Common myeloid progenitor, CD34-positive (primary cell): ENCODE measurements at places on chromosomes 3 and 15.
A peak's percentile ranks its signal among the peaks of the same experiment; 100 is the strongest.

GRCh38 chr3:168100777-168101492 is 5.2 kb upstream of the GOLIM4 start:
- DNase-seq: no peak

DNA sequence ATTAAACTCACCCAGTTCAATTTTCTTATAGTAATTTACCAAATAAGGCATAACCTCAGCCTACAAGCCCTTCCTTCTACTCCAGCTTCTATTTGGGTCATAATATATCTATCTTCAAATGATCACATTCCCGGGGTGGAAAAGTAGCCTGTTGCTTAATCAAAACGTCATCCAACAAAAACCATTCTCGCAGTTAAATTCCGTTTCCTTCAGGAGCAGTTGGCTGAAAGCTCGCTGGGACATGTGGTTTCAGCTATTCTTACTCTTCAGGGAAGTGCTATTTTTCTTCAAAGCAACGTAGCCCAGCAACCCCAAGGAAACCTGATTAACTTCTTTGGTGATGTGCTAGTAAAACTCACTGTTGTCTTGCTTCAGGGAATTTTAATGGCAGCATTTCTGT is 59.6 kb downstream of the MAGI1 start:
- DNase-seq: no peak

GRCh38 chr15:69422336-69422895 is 8.3 kb downstream of the KIF23 start:
- DNase-seq: no peak

DNA sequence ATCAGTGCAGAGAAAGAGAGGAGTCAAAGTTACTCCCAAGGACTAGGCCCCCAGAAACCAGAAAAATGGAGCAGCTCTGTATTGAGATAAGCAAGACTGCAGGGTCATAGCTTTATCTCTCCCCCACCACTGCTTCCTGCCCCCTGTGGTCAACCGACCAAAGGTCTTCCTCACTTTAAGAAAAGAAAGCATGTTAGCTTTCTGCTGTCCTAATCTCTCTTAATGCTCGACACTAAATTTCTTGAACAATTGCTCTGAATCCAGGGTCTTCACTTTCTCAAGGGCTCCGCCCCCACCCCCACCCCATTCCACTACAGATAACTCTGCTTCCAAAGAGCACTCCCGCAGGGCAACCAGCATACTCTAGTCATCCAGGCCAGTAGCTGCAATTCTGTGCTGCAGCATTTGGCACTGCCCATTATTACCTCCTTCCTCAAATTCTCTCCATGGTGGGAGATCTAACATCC is 31.9 kb downstream of the TNIK start:
- DNase-seq: peak; percentile 78

- DNase-seq: no peak
Measured at GRCh38 chr15:101043011-101043410, 123.9 kb downstream of the LRRK1 start.

DNA sequence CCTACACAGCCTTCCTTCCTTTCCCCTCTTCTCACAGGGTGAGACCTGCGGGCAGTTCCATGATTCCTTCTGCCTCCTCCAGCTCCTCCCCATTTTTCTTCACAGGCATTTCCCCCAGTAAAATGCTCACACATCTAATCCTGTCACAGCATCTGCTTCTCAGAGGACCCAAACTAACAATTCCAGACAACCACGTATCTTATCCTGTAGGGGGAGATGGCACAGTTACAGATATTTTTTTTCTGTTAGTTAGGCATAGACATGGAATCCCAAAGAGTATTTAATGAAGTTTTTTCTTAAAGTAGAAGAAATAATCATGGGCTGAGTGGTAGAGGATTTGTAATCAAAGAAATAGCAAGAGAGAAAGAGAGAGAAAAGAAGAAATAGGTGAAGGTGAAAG is 373.1 kb upstream of the ADAMTS9 start:
- DNase-seq: no peak

DNA sequence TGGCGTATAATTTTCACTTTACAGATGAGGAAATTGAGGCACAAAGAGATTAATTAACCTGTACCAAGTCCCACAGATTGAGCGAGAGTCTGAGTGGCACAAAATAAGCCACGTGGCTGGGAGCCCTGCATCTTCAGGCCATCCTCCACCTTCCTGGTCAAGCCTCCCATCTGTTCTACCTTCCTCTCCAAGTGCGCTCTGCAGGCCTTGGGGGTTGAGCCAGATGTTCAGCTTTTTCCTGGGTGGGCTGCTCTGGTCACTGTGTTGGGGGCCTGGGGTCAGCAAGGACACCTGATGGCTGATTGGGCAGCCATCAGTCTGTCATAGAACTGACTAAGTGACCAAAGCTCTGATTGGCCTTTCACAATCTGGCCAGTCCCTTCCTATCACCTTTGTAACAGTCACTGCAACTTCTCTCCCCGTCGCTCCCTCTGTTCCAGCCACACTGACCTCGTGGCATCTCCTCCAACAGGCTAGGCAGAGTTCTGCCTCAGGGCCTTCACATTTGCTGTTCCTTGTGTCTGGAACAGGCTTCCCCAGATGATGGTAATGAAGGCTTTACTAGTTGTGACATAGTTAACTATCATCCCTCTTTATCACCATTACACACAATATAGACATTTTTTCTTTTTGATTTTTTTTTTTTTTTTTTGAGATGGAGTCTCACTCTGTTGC is 46.8 kb downstream of the SCN5A start:
- no peak for DNase-seq

DNA sequence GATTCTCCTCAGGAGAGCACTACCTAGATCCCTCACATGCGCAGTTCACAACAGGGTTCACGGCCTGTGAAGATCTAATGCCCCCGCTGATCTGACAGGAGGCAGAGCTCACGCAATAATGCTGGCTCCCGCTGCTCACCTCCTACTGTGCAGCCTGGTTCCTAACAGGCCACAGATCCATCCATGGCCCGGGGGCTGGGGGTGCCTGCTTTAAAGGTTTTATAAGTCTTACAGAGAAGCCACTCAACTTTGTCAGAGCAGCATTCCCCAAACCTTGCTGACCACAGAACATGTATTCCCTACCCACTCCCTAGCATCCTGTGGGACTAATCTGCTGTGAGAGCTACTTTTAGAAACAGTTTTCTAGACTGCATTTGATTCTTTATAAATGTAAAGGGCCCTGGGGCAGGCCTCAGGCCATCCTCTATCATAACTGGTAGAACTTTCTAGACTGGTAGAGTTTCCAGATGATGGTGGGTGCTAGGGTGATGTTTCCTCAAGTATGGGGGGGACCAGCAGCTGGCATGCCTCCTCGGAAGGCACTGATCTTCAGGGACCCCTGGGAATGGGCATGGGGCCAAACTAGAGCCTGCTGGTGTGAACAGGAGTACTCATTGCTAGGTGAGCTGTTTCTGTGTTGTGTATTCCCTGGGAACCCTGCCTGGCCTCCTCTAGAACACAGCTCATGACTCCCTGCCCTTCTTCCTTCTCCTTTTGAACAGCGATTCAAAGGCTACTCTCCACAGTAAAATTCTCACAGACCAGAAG is 25.7 kb upstream of the RAD18 start:
- DNase-seq: no peak

GRCh38 chr15:66847565-66847991 is 145.5 kb downstream of the SMAD6 start:
- no peak for DNase-seq

- DNase-seq: no peak
Measured at GRCh38 chr15:87618203-87618725, 638.3 kb downstream of the NTRK3 start.

GRCh38 chr3:12224181-12225147 is 64.4 kb upstream of the PPARG start:
- no peak for DNase-seq

DNA sequence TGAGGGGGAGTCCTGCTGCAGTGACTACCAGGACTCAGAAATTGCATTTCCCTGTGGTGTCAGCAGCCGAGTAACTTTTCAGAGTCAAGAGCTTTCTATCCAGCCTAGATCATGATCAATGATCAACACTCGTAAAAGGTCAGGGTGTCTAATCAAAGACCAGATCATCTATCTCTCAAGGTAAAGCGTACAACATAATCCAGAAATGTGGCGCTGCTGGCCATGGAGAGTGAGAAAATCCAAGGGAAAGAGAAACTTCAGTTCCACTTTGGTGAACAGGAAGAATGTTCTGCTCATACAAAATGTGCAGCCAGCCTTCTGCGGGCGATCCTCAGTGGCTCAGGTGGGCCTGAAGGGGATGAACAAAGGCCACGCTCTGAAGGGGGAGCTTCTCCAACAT is 1005.8 kb upstream of the NR2F2 start:
- no peak for DNase-seq

- no peak for DNase-seq
Measured at GRCh38 chr3:7100136-7100535, 239.2 kb downstream of the GRM7 start.

DNA sequence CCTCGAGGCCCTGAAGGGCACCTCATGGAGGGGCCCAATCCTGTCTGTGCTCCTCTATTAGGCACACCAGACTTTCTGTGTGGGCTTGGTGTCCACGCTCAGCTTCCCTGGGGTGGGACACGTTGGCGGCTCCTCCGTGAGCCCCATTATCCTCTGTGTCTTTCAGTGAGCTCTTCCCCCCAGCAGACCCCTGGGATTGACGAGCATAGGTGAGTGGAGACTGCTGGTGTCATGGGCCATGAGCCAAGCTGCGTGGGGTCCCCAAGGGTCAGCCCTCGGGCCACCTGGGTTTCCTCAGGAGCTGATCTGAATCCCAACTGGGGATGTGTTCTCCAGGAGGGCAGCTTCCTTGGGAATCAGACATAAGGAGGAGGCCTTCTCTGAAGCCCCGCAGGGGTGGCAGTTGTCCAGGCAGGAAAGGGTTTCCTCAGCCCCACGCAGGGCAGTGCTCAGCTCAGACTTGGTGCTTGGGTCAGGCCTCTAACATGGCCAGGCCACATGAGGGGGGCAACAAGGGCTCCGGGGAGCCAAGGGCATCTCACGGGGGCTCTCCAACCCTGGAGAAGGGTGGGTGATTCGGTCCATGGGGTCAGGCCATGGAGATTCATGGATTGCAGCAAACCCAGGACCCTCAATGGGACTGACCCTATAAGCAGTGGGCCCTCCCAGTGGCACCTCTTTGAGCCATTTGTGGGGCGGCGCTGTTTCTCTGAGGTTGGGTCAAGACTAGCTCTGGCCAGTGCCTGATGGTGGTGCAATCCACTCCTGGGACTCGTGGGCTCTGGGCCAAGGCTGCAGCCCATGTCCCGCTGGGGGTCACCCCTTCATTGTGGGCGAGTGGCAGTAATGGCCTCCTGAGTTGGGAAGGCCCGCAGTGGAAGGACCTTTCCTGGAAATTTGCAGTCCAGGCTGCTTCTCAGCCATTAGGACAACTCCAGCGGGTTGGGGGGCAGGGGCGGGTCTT is 222.5 kb downstream of the SNRPN start:
- no peak for DNase-seq

- DNase-seq: no peak
Measured at GRCh38 chr3:61347981-61348380, 96.7 kb upstream of the FHIT start.
